Esophagus squamous epithelium (tissue), 5 donors: ENCODE measurements at places on chromosomes 12 and 14.

DNA sequence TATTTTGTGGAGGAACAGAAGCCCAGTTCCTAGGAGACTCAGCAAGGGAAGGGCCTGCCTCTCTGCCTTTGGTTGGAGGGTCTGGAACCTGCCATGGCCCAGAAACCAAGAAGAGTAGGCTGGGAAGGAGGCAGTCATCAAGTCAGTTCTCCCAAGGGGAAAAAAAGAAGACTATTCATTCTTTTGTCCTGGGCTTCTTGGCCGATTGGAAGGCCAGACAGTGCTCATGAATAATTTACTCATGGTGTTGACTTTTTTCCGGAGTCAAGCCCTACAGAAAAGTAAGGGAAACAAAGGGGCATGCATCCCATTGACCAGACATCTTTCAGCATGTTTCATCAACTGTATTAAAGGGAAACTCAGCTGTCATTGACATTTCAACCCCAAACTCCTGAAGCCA is 168.1 kb downstream of the PRKCH start:
- peak overlapping the region; percentile 63 for H3K27ac ChIP-seq
- H3K4me1 ChIP-seq = peaks cover 72% of the 10 kb centered on the region
- H3K4me3 ChIP-seq = no peak overlapping the region
- no peaks in the 10 kb centered on the region for H3K27me3 ChIP-seq
- no peak for DNase-seq

- no peaks in the 10 kb centered on the region for H3K27me3 ChIP-seq
- DNase-seq = no peak
- H3K4me1 ChIP-seq = no peaks in the 10 kb centered on the region
- no peak overlapping the region for H3K27ac ChIP-seq
- H3K36me3 ChIP-seq = no peaks in the 10 kb centered on the region
- no peak overlapping the region for H3K4me3 ChIP-seq
These were observed 7.0 kb downstream of the PSMB11 start for GRCh38 chr14:23049011-23049410.

- no peaks in the 10 kb centered on the region for H3K36me3 ChIP-seq
- no peak for DNase-seq
- peaks cover 42% of the 10 kb centered on the region for H3K4me1 ChIP-seq
- H3K27ac ChIP-seq = peak overlapping the region; percentile 92
These were observed 78.6 kb downstream of the ARF6 start for GRCh38 chr14:49971156-49972130.

DNA sequence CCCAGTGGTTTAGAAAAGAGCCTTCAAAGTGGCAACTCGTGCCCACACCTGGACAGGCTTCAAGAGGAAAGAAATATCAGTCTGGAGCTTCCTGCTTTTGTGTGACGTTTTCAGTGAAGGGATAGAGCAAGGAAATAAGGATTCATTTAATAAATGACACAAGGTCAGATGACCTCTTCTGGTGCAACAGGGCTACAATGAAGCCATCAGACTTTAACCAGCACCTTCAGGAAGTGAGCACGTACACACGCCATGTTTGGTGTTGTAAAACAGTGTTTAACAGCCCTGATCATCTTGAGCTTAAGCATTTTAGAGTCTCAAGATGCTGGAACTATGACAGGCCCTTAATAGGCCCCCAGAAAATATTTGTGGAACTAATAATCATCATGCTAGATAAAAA is 59.1 kb downstream of the CCDC60 start:
- H3K4me3 ChIP-seq = no peak overlapping the region
- no peak overlapping the region for H3K27ac ChIP-seq
- no peak for DNase-seq
- no peaks in the 10 kb centered on the region for H3K4me1 ChIP-seq

- H3K4me3 ChIP-seq = no peak overlapping the region
- DNase-seq = no peak
- H3K4me1 ChIP-seq = no peaks in the 10 kb centered on the region
- no peak overlapping the region for H3K27ac ChIP-seq
These were observed 159.9 kb downstream of the CAPZA3 start for GRCh38 chr12:18897823-18898222.

DNA sequence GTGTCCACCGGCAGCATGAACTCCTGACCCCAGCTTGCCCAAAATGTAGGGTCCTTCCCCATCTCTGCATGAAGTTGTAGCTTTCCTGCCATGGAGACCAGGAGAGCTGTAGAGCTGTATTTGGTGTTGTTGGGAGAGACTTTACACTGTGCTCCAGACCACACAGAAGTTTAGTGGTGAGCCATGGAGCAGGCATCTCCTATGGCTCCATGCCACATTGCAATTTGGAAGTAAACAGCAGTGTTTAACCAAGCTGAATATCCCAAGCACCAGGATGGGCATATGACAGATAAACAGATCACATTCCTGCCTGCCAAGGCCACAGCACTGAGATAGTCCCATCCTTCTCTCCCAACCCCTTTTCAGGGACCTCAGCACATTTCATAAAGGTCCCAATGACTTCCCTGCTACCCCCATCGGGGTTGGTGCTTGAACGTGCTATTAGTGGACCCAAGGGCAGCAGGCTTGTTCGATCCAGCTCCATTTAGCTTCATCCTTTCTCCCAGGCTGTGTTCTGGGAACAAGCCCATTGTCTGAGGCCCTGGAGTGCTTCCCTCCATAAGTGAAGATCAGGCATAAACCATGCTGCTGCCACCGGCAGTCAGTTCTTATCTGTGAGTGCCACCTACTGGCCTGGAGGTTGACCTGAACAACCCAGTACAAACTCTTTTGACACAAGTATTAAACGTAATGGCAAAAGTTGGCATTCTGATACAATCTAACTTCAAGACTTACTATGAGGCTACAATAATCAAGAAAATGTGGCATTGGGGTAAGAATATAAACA is 172.3 kb upstream of the ATXN7L3B start:
- DNase-seq = no peak
- no peak overlapping the region for H3K4me3 ChIP-seq
- H3K36me3 ChIP-seq = no peaks in the 10 kb centered on the region
- no peaks in the 10 kb centered on the region for H3K4me1 ChIP-seq
- no peaks in the 10 kb centered on the region for H3K27me3 ChIP-seq

- H3K36me3 ChIP-seq = no peaks in the 10 kb centered on the region
- no peaks in the 10 kb centered on the region for H3K27me3 ChIP-seq
- no peak overlapping the region for H3K4me3 ChIP-seq
These were observed 2.0 kb downstream of the INTS13 start for GRCh38 chr12:26935636-26936378.

DNA sequence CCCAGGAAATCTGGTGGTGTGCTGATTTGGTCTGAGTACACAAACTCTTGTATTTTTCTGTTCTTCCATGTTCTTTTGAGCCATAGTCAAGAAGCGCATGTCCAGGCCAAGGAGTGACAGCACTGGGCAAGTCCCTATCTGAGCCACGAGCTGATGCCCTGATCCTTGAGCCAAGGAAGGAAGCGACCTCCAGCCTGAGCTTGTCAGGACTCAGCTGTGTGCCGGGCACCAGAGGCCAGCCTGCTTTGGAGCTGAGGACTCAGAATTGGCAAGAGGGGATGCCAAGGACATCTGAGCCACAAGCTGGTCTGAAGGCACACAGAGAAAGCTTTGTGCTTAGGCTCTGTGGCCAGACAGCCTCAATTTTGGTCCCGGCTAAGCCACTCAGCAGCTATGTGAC is 52.6 kb downstream of the GALNT16 start:
- H3K4me1 ChIP-seq = peaks cover 24% of the 10 kb centered on the region
- no peaks in the 10 kb centered on the region for H3K36me3 ChIP-seq
- no peaks in the 10 kb centered on the region for H3K27me3 ChIP-seq
- DNase-seq = no peak
- no peak overlapping the region for H3K4me3 ChIP-seq

- H3K36me3 ChIP-seq = no peaks in the 10 kb centered on the region
- H3K4me3 ChIP-seq = no peak overlapping the region
- H3K4me1 ChIP-seq = no peaks in the 10 kb centered on the region
- no peak for DNase-seq
- H3K27me3 ChIP-seq = no peaks in the 10 kb centered on the region
- H3K27ac ChIP-seq = no peak overlapping the region
These were observed 114.4 kb upstream of the DIO2 start for GRCh38 chr14:80325688-80326087.

DNA sequence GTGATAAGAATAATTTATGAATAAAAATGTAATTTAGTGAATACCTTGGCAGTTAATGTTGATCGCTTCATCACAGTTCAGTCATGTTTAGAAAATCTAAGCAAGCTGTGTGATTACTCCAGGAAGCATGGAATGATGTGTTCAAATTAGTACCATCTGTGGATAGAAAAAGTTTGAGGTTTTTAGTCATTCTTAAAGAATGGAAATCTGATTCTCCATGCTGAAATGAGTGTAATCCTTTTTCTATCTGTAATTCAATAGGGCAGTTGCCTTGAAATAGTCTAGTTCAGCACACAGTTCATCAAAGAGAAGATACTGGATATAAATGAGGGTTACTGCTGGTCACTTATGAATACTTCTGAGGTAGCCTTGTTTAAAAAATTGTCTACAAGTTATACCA is 127.2 kb upstream of the MYF6 start:
- no peaks in the 10 kb centered on the region for H3K36me3 ChIP-seq
- no peak overlapping the region for H3K4me3 ChIP-seq
- no peak overlapping the region for H3K27ac ChIP-seq
- no peaks in the 10 kb centered on the region for H3K4me1 ChIP-seq
- no peak for DNase-seq

DNA sequence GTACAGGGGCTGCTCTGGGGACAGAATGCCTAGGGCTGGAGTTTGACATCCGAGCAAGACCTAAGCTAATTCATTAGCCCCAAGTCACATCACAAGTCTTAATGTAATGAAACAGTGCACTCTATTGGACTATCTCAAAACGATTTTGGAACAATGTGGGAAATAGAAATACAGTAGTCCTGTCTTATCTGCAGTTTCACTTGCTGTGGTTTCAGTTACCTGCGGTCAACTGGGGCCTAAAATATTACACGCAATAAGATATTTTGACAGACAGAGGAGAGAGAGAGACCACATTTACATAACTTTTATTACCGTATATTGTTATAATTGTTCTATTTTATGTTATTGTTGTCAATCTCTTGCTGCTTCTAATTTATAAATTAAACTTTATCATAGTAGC is 21.1 kb downstream of the MOAP1 start:
- no peaks in the 10 kb centered on the region for H3K36me3 ChIP-seq
- no peaks in the 10 kb centered on the region for H3K4me1 ChIP-seq
- H3K27me3 ChIP-seq = no peaks in the 10 kb centered on the region
- H3K27ac ChIP-seq = no peak overlapping the region

- H3K27ac ChIP-seq = no peak overlapping the region
- no peak for DNase-seq
- H3K4me1 ChIP-seq = no peaks in the 10 kb centered on the region
- no peak overlapping the region for H3K4me3 ChIP-seq
- H3K27me3 ChIP-seq = no peaks in the 10 kb centered on the region
These were observed 465.7 kb upstream of the FAR2 start for GRCh38 chr12:28683366-28683765.

- no peak for DNase-seq
- no peak overlapping the region for H3K27ac ChIP-seq
- no peak overlapping the region for H3K4me3 ChIP-seq
- H3K36me3 ChIP-seq = no peaks in the 10 kb centered on the region
- no peaks in the 10 kb centered on the region for H3K27me3 ChIP-seq
- H3K4me1 ChIP-seq = no peaks in the 10 kb centered on the region
These were observed 105.0 kb upstream of the CPNE8 start for GRCh38 chr12:39010406-39010805.

GRCh38 chr12:22268406-22268805 is 66.1 kb downstream of the ST8SIA1 start:
- H3K27ac ChIP-seq = no peak overlapping the region
- H3K4me3 ChIP-seq = no peak overlapping the region
- no peaks in the 10 kb centered on the region for H3K27me3 ChIP-seq
- no peak for DNase-seq
- H3K4me1 ChIP-seq = no peaks in the 10 kb centered on the region
- no peaks in the 10 kb centered on the region for H3K36me3 ChIP-seq

GRCh38 chr12:16272222-16272621 is 5.3 kb downstream of the SLC15A5 start:
- no peaks in the 10 kb centered on the region for H3K27me3 ChIP-seq
- H3K4me1 ChIP-seq = no peaks in the 10 kb centered on the region
- no peak overlapping the region for H3K4me3 ChIP-seq

GRCh38 chr12:124573839-124574786 is 6.7 kb upstream of the NCOR2 start:
- no peaks in the 10 kb centered on the region for H3K36me3 ChIP-seq
- peaks cover 46% of the 10 kb centered on the region for H3K4me1 ChIP-seq
- H3K27ac ChIP-seq = no peak overlapping the region
- no peaks in the 10 kb centered on the region for H3K27me3 ChIP-seq
